Activated naive CD4-positive, alpha-beta T cell treated with Interleukin-2 at 50 U/mL for 16 hours (primary cell): ENCODE measurements at places on chromosomes 3 and 15.

DNA sequence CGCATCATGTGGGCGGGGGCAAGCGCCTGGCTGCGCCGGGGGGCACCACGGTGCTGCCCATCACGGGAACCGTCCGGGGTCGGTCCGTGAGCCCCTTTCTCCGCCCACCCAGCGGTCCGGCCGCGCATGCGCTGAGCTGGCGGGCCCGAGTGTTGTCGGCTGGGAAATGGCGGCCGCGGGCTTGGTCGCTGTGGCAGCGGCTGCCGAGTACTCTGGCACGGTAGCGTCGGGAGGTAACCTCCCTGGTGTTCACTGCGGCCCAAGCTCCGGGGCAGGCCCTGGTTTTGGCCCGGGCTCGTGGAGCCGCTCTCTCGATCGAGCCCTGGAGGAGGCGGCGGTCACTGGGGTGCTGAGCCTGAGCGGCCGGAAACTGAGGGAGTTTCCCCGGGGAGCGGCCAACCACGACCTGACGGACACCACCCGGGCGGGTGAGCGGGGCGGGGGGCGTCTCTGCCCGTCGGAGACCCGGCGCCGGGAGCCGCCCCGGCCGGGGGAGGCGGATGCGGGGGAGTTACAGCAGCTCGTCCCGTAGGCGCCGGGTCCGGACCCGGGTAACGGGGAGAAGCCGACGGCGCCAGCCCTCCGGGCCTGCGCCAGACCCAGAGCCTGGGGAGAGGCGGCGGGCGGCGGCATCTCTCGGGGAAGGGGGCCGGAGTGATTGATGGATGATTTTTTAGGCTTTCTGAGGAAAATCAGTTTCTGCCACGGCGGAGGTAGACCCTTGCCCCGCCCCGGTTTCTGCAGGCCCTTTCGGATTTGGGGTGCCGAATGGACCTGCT lies at the start of gene LRCH3:
Gene LRCH3, plus strand, starts transcription at position 142 of the 779 bp plus-strand sequence. Its CDS starts 25 bp downstream, at position 167.
- peak; percentile 85 for DNase-seq

GRCh38 chr3:151037746-151038477 lies 47.6 kb upstream of the MED12L start:
- no peak for DNase-seq

DNA sequence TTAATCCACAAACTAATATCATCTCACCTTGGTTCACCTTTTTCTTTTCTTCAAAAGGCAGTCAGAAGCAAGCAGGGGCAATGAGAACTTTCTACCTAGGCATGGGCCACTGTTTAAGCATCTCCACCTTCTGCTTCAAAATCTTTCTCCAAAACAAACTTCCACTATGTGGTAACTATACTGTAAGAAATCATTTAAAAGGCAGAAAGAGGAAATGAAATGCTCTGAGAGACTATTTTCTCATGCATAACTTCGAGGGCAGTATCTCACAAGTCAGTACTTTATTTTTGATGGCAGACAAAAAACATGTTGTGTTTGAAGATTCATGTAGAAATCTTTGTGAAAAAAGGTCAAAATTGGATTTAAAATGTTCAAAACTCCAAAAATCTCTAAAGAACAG lies 419.7 kb downstream of the ZBTB20 start:
- no peak for DNase-seq

GRCh38 chr3:88149101-88149508 lies 654 bp upstream of the C3orf38 start:
- DNase-seq, result peak; percentile 39

DNA sequence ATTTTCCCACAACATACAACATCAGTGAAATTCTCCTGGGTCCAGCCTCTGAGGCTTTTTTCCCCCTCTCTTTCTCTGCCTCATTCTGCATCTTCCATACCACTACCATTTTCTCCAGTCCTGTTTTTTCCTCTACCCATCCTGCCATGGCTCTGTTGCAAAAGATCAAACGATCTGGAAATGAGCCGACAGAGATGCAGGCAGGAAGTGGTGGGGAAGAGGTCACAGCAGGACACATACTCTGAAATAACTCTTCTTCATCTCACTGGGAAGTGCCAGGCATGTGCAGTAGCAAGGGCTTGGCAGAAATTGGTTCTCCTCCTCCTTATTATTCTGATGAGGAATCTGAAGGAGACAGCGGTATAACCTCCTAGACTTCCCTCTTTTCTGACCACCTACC lies 114.3 kb downstream of the CORO2B start:
- DNase-seq, result no peak

- DNase-seq, result no peak
Observed at GRCh38 chr3:156661155-156661554, 13.2 kb upstream of the TIPARP start.
